ENCODE measurements at places on chromosomes 2 and 18.
A peak's percentile ranks its signal among the peaks of the same experiment; 100 is the strongest.

DNA sequence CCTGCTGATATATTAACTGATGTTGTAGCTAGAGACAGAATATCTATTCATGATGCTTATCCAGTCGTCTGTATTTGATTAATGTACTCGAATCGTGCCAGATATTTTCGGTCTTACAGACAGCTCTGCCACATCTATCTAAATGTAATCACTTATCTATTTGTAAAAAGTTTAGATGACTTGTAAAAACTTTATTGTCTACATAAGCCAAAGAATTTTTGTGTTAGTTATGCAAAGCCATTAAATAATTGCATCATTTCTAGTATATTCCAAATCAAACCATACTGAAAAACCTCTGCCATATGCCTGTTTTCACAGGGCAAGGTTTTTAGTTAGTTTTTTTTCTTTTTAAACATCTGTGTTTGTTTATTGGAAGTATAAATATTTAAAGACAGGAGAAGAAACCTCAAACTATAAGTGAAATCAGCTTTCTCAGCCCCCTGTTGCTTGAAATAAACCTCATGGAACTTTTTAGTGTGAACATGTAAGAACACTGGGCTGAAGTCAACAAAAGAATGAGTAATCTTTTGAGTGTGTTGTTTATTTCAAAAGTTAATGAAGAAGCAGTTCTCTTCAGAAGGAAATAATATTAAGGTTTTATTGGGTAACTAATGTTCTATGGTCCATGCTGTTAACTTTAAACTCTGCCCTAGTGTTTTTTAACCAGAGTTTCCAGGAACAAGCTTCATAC is 657.6 kb upstream of the SYT4 start:
- peak; percentile 58 for DNase-seq

GRCh38 chr2:88697370-88698026 is 6.0 kb downstream of the RPIA start:
- no peak for DNase-seq

GRCh38 chr2:218292048-218293014 is at the start of gene TMBIM1:
TMBIM1 (minus strand) TSS chr2:218292503; CDS start chr2:218282141, 10,362 bp downstream.
- DNase-seq, result no peak

DNA sequence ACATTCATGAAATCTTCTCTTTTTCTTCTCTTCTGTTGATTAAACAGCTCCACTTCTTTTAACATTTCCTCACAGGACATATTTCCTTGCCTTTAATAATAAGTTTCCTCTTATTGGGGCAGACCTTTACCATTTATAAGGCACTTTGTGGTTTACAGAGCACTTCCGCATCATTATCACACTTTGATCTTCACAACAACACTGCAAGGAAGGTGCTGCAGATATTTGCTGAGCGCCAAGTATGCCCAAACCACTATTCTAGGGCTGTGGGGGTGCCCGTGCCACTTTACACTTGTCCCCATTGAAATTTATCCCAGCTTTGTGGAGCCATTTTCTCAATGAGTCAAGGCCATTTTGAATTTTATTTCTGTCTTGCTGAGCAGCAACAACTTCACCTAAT is 246.6 kb downstream of the SS18 start:
- DNase-seq, result no peak

GRCh38 chr18:63779386-63779785 is 4.2 kb downstream of the SERPINB7 start:
- DNase-seq, result no peak

DNA sequence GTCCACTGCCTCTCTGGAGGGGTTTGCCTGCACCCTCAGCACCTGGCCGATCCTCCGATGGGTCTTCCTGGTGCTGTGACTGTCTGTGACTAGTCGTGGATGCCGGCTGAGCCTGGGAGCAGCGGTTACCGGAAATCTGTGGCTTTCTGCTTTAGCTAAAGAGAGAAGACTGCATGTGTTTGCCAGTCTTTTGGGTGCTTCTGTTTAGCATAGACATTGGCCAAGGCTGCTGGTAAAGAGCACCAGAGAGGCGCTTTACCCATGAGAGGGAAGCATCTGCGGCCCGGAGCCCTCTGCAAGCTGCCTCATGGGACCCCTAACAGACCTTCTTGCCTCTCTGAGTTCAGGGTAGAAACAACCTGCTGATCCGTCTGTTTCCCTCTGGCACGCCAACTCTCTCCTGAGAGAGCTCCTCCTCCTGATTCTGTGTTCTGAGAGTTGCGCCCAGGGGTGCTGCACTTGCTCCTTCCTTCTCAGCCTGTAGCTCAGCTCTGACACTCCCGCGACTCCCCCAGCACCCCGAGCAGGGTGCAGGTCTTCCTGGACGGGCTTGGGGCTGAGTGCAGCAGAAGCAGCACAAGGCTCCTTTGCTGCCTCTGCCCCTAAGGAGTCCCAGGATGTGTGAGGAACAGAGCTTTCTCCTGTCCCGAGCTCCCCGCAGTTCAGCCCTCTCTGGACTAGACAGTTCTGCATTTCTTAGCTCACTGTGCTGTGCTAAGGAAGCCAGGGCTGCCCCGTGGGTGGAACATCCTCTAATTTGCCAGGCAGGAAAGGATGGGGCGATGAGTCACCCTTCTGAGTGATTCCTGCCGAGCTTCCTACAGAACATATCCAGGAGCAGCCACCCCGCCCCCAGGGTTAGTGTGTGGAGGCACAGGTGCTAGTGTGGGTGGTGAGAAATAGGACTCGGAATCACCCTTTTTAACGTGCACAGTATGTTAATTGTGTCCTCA is 203.2 kb downstream of the SH3RF3 start:
- DNase-seq, result no peak

DNA sequence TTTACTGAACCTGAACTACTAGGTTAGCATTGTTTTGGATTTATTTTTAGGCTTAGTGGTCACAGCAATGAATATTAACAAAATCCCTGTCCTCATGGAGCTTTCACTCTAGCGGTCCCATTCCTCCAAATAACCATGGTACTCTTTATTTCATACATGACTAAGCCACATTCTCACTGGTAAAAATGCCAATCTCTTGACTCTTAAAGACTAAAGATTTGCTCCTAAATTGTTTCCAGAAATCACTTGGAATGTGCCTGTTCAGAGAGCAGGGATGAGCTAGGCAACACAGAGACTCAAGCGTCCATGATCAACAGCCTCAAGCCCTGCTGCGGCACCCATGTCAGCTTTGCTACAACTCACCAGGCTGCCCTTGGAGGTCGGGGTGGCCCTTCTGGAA is 13.5 kb downstream of the LMAN1 start:
- DNase-seq, result no peak

GRCh38 chr18:75010278-75010677 is 198.7 kb downstream of the PTGR3 start:
- no peak for DNase-seq

DNA sequence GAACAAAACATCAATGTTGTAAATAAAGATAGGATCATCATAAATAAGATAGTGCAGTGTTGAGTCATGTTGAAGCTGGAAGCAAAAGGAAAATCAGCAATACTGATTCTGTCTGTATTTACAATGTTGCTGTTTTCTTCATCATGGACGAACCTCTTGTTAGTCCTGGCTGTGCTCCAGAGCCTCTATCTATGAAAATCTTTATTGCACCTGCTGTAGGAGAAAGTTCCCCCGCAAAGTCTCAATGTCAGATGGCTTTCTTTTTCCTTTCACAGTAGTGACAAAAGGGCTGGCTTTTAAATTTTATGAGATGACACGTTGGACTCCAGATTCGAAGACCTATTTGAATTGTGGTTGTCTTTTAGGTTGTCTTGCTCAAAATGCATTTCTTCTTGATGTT is 98.5 kb upstream of the LRRTM1 start:
- DNase-seq, result no peak

- DNase-seq, result no peak
Observed at GRCh38 chr2:204234879-204235278, 298.3 kb downstream of the ICOS start.

DNA sequence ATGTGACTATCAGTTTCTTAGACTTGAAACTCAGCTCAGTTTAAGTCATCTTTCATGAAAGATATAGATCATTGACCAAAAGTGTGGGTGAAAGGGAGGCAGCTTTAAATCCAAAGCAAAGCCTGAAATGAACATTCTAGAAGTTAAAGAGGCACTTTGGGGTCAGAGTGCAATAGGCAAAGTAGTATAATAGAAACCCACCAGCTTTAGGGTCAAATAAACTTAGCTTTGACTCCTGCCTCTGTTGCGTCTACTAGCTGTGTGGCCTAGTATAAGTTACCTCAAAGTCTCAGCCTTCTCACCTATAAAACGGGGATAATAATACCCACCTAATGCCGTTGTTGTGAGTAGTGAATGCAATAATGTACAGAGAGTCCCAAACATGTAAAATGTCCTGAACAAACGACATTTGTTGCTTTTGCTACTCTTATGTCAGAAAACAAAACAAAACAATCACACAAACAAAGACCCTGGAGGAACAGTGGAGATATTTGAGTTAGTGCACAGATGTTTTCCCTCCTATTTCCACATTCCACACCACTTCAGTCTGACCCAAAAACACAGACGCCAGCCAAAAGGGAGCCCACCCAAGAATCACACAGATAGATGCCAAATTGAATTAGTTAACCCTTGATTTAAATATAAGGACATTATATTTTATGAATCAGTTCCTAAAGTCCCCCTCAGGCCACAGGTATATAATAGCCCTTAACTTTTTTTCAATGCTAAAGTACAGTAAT is 657.0 kb downstream of the ARHGAP15 start:
- no peak for DNase-seq

DNA sequence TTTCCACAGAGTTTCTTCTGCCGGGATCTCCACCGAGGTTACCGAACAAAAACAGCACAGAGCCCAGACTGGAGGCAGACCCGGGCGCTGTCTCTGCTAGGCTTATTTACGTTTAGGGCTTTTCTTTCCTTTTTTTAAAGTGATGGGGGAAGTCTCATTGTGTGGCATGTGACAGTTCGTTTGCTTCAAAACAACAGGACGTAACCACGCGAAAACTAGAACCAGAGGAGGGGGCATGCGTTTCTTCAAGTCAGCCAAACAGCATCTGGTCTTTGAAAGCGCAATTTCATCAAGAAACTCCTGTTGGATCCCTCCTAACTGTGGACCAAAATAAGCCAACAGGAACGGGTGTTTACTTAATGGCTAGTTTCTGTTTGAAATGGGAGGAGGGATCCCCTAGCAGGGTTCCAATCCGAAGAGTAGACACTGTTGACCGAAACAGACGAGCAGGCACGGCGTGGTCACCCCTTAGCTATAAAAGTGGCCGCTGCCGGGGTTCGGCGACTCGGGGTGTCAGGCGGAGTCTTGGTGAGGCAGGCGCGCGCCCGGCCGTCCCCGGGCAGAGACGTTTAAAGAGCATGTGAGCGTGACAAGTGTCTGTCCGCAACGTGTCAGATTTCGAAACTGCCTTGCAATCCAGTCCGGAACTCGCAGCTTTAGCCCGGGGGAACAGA is 997 bp upstream of the TGIF1 start:
- no peak for DNase-seq

- DNase-seq, result no peak
Observed at GRCh38 chr18:34870555-34871310, 160.6 kb downstream of the DTNA start.

- DNase-seq, result no peak
Observed at GRCh38 chr2:235579128-235579527, 85.3 kb downstream of the AGAP1 start.

GRCh38 chr18:21474621-21475020 is 125.9 kb downstream of the ESCO1 start:
- DNase-seq, result no peak

- DNase-seq, result no peak
Observed at GRCh38 chr2:27849558-27850205, 40.5 kb downstream of the RBKS start.

DNA sequence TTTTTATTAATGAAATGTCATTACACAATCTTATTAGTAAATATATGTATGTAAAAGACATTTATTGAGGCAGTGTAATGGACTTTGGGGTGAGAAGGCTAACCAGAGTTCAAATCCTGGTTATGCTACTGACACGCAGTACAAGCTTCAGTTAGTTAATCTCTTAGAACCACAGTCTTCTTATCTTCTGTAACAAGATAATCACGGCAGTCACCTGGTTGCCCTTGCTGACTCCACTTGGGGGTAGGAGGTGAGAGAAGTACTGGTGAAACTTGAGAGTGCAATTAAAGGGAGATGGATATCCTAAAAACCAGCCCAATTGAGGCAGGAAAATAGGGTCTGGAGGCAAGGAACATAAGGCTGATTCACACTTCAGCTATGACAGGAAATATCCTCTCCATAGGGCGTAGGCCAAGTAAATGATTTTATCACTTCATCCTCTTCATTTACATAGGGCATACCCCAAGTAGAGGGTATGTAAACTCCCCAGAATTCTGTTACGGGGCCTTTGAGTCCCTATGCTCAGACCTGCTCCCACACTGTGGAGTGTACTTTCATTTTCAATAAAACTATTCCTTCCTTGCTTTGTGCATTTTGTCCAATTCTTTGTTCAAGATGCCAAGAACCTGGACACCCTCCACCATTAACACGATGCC is 21.3 kb downstream of the SKA1 start:
- no peak for DNase-seq

- DNase-seq, result no peak
Observed at GRCh38 chr2:190970160-190970559, 43.8 kb downstream of the STAT1 start.

GRCh38 chr2:27212626-27213471 is 781 bp upstream of the SLC5A6 start:
- no peak for DNase-seq

DNA sequence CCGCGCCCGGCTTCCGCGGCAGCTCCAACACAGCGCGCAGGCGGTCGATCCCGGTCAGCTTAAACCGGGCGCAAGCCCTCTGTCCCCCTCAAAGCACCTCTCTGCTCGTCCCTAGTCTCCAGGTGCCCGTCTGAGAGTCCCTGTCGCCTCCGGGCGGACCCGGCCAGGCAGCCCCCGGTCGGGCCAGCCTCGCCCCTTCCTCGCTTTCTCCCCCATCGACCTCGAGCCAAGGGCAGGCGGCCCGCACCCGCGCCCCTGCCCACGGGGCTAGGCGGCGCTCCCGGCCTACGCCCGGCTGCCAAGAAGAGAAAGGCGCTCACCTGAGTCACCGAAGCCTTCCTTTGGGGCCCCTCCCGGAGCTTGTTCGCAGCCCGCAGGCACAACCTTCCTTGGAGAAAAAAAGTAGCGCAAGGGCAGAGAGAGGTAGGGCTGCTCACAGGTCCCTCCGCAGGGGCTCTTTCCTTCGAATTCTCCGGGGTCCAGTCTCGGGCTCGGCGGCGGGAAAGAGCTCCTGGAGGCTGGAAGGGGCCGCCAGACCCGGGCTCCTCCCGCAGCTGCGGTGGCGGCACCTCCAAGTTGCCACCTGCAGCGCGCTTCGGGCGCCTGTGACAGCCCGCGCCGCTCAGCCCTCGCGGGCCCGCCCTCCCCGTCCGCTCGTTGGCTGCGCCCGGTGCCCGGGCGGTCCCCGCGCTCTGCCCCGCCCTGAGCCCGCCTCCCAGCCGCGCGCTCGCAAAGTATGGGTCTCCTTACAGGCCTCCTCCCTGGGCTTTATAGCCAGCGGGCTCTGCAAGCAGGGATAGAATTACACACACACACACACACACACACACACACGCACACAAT is 86.5 kb upstream of the EPB41L3 start:
- no peak for DNase-seq

- DNase-seq, result no peak
Observed at GRCh38 chr2:98464772-98465310, 20.2 kb downstream of the INPP4A start.

GRCh38 chr18:7601936-7602335 is 34.8 kb downstream of the PTPRM start:
- no peak for DNase-seq

- no peak for DNase-seq
Observed at GRCh38 chr2:154855138-154855537, 156.6 kb downstream of the KCNJ3 start.

- no peak for DNase-seq
Observed at GRCh38 chr18:60976976-60977375, 356.3 kb upstream of the CDH20 start.
